Activated T-helper 1 cell treated with anti-CD3 and anti-CD28 coated beads, Interleukin-2, amount 50 U/mL, for 16 hours (primary cell): ENCODE measurements at places on chromosomes 6 and 20.

GRCh38 chr6:101716810-101717209, 323.3 kb downstream of the GRIK2 start:
- DNase-seq = no peak

GRCh38 chr6:141744971-141745370, 387.8 kb upstream of the GJE1 start:
- no peak for DNase-seq

GRCh38 chr6:168376811-168377483, 57.4 kb upstream of the DACT2 start:
- no peak for DNase-seq

DNA sequence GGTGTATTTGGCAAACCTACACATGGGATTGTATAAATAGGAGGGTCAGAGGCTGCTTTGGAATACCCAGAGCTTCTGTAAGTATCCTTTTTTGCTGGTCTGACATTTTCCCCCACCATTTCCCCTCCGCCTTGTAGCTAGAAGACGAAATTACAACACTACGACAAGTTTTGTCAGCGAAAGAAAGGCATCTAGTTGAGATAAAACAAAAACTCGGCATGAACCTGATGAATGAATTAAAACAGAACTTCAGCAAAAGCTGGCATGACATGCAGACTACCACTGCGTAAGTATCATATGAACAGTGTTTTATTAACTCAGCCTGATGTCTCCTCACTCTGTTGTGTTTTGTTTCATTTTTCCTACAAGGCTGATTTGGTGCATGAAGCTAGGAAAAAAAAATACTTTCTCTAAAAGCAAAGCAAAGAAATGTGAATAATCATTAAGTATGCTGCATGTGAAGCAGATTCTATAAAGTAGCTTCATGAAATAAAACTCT, 72.7 kb downstream of the HDDC2 start:
- DNase-seq = no peak

DNA sequence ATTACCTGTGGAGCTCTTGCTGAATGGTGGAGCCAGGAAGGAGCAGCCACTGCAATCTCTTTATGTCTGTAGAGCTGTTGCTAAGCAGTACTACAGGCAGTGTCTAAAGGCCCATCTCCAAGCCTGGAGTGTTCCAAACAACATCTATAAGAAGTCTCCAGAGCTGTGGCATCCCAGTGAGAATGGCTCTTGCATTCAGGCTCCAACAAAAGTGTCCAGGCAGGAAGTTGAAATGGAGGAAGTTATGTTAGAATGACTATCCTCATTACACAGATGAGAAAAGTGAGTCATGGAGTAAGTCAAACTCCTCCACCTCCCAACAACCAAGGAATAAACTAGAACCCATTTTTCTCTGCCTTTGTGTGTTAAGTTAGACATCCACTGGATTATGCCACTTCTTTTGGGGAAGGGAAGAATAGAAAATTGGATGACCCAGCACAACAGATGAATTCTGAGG, 288.5 kb upstream of the STXBP5 start:
- no peak for DNase-seq

- DNase-seq = no peak
These were observed 387.1 kb upstream of the JARID2 start for GRCh38 chr6:14858808-14859207.

GRCh38 chr6:83707829-83708545, 914 bp downstream of the SNAP91 start:
- no peak for DNase-seq

DNA sequence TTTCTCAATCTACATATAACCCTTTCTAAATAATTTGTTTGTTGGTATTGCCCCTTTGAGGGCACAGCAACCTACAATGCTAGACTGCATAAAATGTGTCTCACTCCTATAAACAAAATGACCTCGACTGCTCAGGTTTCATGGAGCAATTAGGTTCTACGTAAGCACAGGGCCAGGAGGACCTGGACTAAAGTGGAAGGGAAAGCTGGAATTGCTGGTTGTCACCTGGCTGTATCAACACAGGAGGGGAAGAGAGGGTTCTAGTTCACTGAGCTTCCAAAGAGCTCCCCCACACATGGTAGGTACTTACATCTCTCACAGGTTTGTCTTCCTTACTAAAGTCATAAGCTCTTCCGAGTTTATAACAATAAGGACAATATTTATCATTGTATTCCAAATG, 51.0 kb downstream of the NCOA6 start:
- no peak for DNase-seq

GRCh38 chr6:46983007-46983411, 59.1 kb downstream of the ADGRF1 start:
- no peak for DNase-seq

GRCh38 chr20:57069442-57069841, 197.0 kb downstream of the BMP7 start:
- no peak for DNase-seq

- no peak for DNase-seq
These were observed 267.8 kb downstream of the PTPRK start for GRCh38 chr6:128252341-128253176.

GRCh38 chr20:57856658-57857057, 146.8 kb upstream of the PMEPA1 start:
- no peak for DNase-seq

DNA sequence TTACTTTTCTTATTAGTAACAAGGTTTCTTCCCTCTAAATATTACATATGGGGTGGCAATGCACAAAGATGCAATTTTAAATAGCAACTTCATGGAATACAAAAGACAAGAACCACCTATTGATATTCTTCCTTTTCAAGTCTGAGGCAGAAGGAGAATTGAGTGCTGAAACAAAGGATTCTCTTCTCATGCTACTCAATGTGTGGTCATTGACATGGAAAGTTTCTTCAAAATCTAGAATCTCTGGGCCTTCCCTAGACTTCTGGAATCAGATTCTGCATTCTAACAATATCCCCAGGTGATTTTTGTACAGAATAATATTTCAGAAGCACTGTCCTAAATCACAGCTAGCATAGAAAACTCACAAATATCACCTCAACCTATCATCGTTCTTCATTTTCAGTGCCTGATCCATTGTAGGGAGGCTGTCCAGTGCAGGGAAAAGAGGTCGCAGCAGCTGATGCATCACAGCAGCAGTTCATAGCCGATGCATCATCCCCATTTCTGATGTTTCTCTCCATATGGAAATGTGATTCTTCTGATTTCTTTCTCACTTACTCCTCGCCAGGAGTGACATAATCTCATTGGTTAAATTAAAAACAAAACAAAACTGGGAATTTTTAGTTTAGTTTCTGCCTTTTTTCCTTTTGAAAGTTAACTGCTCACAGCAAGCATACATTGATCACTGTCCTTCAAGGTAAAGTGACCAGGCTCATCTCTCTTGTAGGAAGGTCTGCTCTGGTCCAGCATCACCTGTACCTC, 139.5 kb upstream of the FAM83B start:
- DNase-seq = no peak

DNA sequence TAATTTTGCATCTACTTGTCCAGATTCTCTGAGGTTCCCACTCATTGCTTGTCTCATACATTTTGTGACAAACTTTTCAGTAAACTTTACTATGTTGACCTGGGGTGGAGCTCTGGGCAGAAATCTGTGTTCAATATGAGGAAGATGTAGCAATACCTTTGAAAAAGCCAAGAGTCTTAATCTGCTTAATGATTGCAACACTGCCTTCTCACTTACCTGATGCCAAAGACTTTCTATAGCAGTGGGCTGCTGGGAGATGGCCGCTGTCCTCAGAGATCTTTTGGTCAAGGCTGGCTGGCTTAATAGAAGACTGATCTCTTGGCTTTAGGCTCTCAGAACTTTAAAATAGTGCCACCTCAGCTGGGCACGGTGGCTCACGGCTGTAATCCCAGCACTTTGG, 70.1 kb upstream of the RBM24 start:
- no peak for DNase-seq

- DNase-seq = no peak
These were observed 157.6 kb downstream of the HIVEP2 start for GRCh38 chr6:142787422-142787821.

DNA sequence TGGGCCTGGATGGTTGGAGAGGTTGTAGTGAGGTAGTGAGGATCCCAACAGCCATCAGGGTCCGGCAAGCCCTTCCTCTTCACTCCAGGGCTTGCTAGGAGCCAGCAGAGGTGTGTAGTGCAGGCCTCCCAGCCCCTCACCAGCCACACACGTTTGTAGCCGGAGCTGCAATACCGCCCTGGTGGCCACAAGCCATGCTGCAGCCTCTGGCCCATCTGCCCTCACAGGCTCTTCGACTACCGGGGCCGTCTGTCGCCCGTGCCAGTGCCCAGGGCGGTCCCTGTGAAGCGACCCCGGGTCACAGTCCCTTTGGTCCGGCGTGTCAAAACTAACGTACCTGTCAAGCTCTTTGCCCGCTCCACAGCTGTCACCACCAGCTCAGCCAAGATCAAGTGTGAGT, 36.4 kb downstream of the EIF2S2 start:
- no peak for DNase-seq

DNA sequence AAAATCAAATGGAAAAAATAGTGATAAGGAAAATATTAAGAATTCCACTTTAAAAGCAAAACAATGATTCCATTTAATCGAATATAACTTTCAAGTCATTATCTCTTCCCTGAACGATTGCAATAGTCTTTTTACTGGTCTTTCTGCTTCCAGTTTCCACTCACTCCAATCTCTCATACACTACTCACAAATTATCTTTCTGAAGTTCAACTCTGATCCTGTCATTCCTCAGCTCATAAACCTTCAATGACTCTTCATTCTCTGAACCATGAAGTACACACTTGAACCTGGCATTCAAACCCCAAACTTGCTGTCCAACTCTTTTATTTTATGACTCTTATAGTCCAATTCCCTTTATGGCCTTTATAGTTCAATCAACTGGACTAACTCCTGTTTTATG, 304.1 kb upstream of the TCF21 start:
- DNase-seq = no peak

DNA sequence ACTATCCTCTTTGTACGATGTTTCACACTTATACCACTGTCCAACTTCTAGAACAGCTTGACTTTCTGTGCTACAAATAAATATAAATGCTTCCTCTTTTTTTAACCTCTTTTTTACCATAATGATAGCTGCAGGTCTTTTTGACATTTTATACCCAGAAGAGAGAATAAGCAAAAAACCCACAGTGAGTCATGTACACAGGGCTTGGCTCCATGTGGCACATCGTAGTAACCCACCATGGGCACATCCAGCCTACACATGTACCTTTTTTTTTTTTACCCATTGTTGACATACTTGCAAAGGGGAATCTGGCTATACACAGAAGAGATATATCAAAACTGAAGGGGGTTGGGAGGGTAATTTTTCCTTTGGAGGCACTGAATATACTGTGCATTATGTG, 59.5 kb upstream of the RSPO3 start:
- DNase-seq = no peak
